ENCODE measurements at places on chromosomes 2 and 18.

DNA sequence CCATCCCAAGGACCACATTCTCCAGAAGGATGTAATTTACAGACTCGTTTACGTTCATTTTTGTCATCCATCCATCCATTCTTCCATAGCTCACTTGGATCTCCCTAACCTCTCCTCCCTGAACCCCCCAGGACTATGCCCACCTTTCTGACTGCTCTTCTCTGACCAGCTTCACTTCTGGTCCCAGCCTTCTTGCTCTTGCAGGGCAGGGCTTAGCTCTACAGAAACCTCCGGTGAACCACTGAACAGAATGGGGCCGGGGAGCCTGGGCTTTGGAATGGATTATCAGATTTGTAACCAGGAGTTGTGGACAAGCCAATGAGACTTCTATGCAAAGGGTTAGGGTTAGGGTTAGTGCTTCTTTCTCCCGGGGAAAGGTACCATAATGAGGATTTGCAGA is 95.0 kb downstream of the TGFA start:
- H3K27me3 ChIP-seq = no peaks in the 10 kb centered on the region
- H3K4me3 ChIP-seq = no peak overlapping the region
- no peak overlapping the region for H3K27ac ChIP-seq
- no peak for DNase-seq
- H3K4me1 ChIP-seq = no peaks in the 10 kb centered on the region

DNA sequence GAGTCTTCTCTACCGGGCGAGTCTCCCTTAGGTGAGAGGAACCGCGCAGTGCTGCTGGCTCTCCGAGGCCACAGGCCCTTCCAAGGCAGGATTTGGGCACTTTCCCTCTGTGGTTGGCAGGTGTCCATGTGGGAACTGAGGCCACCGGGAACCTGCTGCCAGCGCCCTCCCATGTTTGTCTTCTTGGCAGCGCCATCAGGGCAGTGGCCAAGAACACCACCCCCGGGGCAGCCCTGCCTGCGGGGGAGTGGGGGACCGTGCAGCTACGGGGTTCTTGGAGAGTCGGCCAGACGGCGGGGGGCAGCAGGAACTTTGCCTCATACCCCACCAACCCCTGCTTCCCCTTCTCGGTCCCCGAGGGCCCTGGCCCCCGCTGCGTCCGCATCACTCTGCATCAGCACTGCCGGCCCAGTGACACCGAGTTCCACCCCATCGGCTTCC is 10.0 kb downstream of the CAPN10 start:
- H3K27me3 ChIP-seq = no peaks in the 10 kb centered on the region
- no peak for DNase-seq
- H3K27ac ChIP-seq = no peak overlapping the region
- H3K36me3 ChIP-seq = peaks cover 14% of the 10 kb centered on the region
- H3K4me3 ChIP-seq = no peak overlapping the region

DNA sequence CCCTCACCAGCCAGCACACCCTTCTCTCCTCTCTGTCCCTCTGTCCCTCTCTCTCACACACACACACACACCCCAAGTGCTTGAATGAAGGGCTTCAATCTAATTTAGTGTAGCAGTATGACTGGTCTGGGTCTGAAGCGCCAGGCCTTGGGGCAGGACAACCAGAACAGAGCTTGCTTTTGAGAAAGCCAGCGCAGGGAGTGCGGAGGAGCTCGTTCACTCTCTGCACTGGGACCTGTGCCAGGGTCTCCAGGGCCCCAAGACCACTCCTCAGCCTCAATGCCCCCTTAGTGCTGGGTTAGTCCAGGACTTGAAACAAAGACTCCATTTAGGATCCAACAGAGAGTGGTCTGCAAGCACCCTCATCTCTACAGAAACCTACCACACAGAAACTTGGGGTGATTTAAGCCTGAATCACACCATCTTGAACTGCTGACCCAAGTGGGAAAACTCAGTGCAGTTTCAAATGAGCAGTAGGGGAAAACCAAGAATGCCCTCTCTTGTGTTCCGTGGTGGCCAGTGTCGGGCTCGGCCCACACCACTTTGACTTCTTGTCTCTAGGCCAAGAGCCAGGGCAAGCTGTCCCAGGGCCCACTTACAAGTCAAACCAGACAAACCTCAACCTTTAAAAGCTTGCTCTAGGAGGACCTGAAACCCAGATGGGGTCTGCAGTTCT is 66.6 kb upstream of the WIPF1 start:
- no peaks in the 10 kb centered on the region for H3K27me3 ChIP-seq
- no peak for DNase-seq
- H3K27ac ChIP-seq = no peak overlapping the region
- H3K4me3 ChIP-seq = no peak overlapping the region

GRCh38 chr2:96144481-96145035 is 682 bp downstream of the DUSP2 start:
- H3K4me3 ChIP-seq = peak overlapping the region; percentile 95
- peaks cover 37% of the 10 kb centered on the region for H3K36me3 ChIP-seq
- peak; percentile 38 for DNase-seq
- H3K27me3 ChIP-seq = no peaks in the 10 kb centered on the region
- H3K4me1 ChIP-seq = peaks cover 46% of the 10 kb centered on the region
- peak overlapping the region; percentile 86 for H3K27ac ChIP-seq

- H3K27ac ChIP-seq = no peak overlapping the region
- no peak overlapping the region for H3K4me3 ChIP-seq
- no peaks in the 10 kb centered on the region for H3K27me3 ChIP-seq
- DNase-seq = no peak
Observed at GRCh38 chr2:177460973-177461585, 68.5 kb downstream of the AGPS start.

- no peaks in the 10 kb centered on the region for H3K36me3 ChIP-seq
- no peaks in the 10 kb centered on the region for H3K4me1 ChIP-seq
- DNase-seq = no peak
- H3K4me3 ChIP-seq = no peak overlapping the region
- no peaks in the 10 kb centered on the region for H3K27me3 ChIP-seq
- H3K27ac ChIP-seq = no peak overlapping the region
Observed at GRCh38 chr2:20190170-20190569, 34.8 kb downstream of the SDC1 start.

GRCh38 chr2:112924821-112925220 is 13.9 kb downstream of the IL37 start:
- no peak overlapping the region for H3K27ac ChIP-seq
- DNase-seq = no peak
- no peaks in the 10 kb centered on the region for H3K27me3 ChIP-seq
- H3K36me3 ChIP-seq = no peaks in the 10 kb centered on the region
- no peak overlapping the region for H3K4me3 ChIP-seq

- peaks cover 11% of the 10 kb centered on the region for H3K27me3 ChIP-seq
- H3K4me3 ChIP-seq = no peak overlapping the region
- no peak for DNase-seq
Observed at GRCh38 chr2:143909577-143910353, 610.2 kb downstream of the ZEB2 start.

DNA sequence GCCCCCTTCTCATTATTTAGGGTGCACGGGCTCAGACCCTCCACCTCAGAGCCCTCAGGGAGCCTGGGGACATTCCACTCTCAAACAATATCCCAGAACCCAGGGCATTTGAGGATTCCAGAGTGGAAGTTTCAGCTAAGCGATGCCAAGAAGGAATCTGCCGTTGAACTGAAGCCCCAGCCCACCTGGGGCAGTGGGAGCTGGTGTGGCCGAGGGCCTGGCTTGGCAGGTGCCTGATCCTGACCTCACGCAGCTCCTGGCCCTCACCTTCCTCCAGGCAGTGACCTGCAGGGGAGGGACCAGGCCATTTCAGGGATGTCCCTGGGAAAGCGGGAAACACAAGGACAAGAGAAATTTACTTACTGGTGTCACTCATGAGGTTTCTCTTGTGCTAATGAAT is 58.2 kb downstream of the ACKR3 start:
- no peak overlapping the region for H3K4me3 ChIP-seq
- no peak overlapping the region for H3K27ac ChIP-seq
- no peaks in the 10 kb centered on the region for H3K4me1 ChIP-seq
- no peak for DNase-seq
- no peaks in the 10 kb centered on the region for H3K36me3 ChIP-seq

GRCh38 chr2:142038826-142039225 is 92.0 kb downstream of the LRP1B start:
- no peaks in the 10 kb centered on the region for H3K4me1 ChIP-seq
- H3K27me3 ChIP-seq = no peaks in the 10 kb centered on the region
- no peak overlapping the region for H3K4me3 ChIP-seq
- H3K36me3 ChIP-seq = no peaks in the 10 kb centered on the region
- DNase-seq = no peak

GRCh38 chr2:24920809-24921441 is 888 bp upstream of the ADCY3 start:
- H3K4me1 ChIP-seq = peaks cover 26% of the 10 kb centered on the region
- H3K27me3 ChIP-seq = no peaks in the 10 kb centered on the region
- no peak for DNase-seq
- H3K27ac ChIP-seq = peak overlapping the region; percentile 61
